Esophagus squamous epithelium (tissue), 5 donors: ENCODE measurements at places on chromosomes 5 and 9.

DNA sequence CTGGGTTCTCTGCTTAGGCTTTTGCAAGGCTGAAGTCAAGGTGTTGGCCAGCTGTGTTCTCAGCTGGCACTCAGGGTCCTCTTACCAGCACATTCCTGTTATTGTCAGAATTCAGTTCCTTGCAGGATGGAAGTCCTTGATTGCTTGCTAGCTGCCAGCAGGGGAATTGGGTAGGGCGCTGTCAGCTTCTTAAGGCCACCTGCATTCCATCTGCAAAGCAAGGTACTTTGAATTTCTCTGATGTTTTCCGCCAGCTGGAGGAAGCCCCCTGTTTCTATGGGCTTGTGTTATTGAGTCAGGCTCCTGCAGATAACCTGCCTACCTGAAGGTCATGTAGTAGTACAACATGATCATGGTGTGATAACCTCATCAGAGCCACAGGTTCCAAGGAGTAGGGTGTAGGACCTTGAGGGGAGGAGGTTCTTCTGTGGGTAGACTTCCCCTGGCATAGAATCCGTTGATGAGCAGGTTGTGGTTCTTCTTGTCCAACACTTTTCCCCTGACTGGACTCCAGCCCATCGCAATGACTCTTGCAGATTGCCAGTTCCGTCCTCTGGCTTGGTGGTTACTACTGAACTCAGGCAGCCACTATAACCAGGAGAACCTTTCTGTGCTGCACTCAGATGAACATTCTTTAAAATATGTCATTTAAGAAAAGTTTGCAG lies 6.8 kb downstream of the TENT4A start:
- no peak for DNase-seq

- DNase-seq, result no peak
These were observed 68.8 kb upstream of the PPP2R2B start for GRCh38 chr5:146947181-146947941.

DNA sequence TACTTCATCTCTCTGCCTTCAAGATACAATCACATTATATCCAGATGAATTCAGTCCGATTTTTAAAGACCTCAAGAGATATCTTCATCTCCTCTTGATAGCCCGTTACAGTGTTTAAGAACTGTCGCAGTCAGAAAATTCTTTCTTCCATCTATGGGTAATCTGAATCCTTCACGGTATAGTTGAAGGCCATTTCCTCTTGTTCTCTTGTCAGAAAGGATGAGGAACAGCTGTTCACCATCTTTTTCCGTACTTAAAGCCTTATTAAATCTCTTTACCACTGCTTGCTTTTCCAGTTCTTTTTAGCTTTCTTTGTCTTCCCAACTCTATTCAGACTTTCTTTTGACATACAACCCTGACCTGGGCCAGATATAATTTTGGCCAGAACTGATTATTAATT lies 121.8 kb downstream of the XRCC4 start:
- no peak for DNase-seq

GRCh38 chr5:1748845-1749244 lies 50.8 kb downstream of the MRPL36 start:
- DNase-seq, result no peak

DNA sequence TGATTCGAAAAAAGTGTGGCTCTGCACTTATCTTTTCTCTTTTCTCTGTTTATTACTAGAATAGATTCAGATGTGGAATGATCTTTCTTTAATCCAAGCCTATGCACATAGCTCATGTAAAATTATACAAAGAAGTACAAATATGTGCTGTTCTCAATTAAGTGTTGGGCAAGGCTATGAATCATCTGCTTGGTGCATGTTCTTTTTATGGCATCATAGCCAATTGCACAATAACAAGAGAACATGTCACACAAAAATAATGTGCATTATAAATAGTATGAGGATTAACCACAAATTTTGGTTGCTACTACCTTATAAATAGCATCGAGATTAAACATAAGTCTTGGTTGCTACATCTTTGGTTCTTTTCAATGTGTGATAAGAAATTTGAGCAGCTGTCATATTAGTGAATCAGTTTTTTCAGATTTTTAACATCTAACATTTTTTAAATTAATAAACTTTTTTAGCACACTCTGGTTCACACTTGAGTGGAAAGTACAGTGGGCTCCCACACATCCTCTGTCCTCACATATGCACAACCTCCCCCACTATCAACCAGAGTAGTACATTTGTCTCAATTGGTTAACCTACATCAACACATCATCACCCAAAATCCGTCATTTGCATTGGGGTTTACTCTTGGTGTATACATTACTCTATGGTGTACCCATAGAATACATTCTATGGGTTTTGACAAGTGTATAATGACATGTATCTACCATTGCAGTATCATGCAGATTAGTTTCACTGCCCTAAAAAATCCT lies 6.8 kb upstream of the RECK start:
- DNase-seq, result no peak

GRCh38 chr5:119578937-119579336 lies 50.4 kb upstream of the FAM170A start:
- no peak for DNase-seq

- no peak for DNase-seq
These were observed 16.7 kb upstream of the CD74 start for GRCh38 chr5:150429410-150429873.

DNA sequence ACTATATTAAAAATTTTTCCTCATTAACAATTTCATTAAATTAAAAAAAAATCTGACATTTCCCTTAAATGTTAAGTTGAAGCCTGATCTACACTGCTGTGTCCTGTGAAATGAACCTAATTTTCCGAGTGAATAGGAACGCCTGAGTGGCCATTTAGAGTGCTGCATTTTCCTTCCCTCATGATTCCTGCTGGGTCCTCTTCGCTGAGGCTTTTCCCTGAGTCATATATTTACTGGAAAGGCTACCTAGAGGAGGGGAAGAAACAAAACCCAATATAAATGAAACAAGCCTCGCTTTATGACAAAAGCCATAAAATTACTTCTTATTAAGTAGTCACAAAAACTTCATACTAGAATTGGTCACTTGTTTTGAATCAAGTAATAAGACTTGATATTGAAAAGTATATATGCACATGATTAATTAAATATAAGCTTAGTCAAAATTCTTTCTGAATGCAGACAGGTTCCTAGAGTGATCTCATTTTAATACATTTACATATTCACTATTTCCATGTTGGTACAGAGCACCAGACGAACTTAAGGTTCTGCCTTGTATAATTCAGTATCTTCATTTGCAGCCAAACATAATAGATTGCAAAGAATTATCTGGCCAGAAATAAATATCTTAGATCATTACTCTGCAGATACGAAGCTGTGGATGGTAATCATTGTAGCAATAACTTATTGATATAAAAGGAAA lies 6.3 kb upstream of the ISCA1 start:
- no peak for DNase-seq

DNA sequence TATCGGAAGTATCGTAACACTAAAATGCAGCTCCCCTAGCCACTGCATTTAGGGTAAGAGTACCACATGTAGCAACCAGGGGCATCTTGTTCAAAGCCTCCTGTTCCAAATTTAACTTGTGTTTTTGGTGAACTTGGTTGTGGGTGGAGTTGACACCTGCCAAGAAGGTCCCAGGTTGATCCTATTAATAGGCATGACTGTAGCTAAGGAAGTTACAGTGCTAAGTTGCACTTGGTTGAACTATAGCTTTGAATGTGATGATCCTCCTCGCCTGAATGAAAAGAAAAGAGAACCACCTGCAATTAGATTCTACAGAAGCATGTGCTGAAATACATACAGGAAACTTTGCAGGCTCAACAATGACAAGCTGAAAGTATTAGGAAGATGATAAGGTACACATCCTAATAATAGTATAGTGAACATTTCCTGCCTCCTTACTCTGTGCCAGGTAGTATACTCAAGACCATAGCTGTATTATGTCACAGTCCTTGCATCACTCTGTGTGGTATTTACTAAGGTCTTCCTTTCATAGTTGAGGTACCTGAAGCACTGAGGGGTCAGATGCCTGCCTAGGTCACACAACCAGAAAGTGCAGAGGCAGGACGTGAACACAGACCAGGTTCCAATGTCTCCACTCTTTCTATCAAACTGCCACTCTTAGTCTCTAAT lies 64.5 kb upstream of the PIP5K1B start:
- no peak for DNase-seq

GRCh38 chr5:1538741-1539392 lies 15.1 kb upstream of the LPCAT1 start:
- DNase-seq, result no peak

DNA sequence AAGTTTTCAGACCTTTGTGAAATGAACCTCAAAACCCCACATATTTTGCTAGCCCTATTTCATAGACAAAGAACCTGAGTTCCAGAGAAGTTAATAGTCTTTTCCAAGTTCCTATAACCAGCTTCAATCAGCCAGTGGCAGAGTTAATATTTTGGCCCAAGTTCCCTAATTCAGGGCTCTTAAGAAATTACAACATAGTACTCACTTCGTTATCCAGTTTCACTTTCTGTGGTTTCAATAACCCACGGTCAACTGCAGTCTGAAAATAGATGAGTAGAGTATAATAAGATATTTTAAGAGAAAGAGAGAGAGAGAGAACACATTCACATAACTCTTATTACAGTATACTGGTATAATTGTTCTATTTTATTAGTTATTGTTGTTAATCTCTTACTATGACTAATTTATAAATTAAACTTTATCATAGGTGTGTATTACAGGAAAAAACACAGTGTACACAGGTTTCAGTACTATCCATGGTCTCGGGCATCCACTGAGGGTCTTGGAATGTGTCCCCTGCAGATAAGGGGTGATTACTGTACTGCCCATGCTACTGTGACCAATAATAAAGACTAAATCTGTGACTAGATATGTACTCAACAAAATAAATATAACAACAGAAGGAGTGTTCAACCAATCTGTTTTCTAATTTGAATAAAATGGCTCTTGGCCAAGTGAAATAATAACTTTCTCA lies 9.3 kb upstream of the MYOT start:
- no peak for DNase-seq

GRCh38 chr9:21060919-21061561 lies 16.7 kb downstream of the IFNB1 start:
- no peak for DNase-seq

DNA sequence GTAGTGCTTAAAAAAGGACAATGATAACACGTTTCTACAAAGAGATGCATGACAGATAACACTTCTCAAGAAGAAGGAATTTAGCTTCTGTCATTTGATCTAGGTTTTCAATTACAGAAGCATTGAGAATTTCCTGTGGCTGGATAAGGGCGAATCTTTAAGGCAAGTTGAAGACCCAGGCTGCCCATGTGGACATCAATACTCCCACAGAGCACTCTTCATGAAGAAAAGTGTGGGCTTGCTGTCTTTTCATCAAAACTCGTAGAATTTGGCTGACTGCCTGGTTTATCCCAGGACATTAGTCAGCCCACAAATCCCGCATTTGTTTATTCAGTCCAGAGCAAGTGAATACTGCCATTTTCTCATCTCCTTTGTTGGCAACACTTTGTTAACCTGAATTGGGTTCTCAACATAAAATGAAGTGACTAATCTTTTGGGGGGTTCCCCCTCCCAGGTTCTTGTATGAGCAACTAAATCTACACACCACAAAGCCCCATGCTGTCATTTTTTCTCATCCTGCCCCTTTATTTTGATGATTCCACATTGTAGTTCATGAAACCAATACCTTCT lies 43.4 kb upstream of the CDKN2B start:
- DNase-seq, result no peak

DNA sequence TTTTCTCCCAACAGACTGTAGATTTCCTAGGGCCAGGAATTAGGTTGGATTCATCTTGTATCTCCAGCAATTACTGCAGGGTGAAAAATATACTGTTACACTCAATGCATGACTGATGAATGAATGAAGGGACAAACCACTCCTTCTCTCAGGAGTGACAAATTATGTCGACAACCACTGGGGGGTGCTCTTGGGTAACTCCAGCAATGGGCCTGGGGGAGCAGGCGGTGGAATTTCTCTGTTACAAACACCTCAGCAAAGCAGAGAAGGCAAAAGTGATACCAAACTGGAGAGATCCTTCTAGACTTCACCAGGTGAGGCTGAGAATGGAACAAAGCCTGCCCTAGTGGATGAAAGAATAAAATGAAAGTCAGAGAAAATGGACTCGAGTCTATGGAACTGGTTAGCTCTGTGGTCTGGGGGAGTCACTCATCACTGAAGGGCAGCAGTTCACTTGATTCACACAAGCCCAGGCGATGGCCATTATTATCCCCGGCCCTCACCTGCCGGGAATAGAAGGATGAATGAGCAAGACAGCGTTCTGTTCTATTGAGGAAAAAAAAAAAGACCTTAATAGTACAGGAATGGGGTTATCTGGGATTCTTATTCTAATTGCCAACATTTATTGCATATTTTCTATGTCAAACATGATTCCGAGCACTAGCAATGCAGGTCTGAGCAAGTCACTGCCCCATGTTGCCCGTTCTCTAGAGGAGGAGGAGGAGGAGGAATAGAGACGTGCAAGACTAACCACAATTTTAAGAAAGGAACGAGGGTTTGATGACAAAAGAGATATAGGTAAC lies 341.1 kb downstream of the ASTN2 start:
- no peak for DNase-seq

DNA sequence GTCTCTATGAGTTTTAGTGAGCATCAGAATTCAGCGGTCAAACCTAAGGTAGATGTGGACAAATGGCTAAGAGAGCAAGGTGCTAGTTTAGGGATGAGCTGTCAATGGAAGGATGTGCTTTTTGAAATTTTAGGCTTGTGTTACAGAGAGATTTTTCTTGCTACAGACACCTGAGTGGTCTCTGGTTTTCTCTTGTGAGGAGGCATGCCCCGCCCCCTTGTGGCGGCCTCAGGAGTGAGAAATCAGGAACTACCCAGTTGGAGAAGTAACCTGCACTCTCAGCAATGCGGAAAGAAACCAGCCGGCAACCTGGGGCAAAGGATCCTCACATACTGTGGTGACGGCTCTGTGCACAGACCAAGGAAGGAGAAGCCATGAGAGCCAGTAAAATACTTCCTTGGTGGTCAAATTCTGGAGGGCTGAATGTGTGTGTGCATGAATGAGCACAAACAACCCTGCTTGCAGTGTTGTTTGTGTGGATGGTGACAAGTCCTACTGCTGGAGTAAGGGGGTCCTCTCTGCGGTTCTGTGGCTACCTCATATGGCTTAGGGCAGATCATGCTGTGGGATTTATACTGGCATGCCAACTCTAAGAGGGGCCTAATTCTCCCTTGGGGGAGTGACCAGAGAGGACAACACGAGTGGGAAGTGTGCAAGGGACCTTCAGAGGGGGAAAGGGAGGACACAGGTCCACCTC lies 16.7 kb upstream of the HSD17B4 start:
- peak; percentile 15 for DNase-seq

DNA sequence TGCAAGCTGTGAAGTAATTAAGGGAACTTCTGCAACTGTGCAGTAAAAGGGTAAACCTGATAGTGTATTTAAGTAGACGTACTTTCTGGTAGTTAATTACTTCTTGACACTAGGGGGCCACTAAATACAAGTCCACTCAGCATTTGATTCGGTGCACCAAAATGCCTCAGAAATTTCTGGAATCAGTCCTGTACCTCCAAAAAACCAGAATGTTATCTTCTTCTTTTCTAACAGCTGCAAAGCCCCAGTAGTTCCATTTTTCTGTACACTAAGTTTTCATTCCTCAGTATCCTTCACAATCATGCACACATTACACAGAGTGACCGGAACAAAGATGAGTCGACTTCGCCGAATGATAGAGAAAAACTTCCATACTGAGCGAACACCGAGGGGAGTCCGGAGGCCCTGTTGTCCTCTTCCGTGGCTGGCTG lies 484 bp downstream of the GFM2 start:
- DNase-seq, result no peak
